Hypothalamus (tissue), 51 donors: ENCODE measurements at places on chromosomes 1 and 21.

GRCh38 chr1:181179987-181180365 is 91.5 kb downstream of the IER5 start:
- DNase-seq, result peak; percentile 69

DNA sequence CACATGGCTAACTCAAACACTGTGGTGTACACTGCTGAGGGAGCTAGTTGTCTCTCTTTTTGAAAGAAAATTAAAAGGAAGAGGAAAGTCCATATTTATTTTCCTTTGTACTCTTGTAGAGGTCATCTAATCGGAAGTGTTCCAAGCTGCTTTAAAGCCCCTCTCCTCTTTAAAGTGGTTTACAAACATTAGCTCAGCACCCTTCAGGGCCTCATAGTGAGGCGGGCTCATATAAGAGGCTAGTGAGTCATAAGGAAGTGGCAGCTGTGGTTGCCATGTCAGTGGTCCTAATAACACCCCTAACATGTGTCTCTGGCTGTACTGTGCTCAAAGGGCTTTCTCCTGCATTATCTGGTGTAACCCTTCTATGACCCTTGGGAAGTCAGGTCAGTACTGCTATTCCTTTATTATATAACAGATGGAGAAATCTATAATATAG is 104.4 kb upstream of the SERBP1 start:
- no peak for DNase-seq

GRCh38 chr1:232440325-232441035 is 189.5 kb downstream of the SIPA1L2 start:
- no peak for DNase-seq

- DNase-seq, result no peak
These were observed 218.7 kb downstream of the DAB1 start for GRCh38 chr1:57204942-57205787.

- DNase-seq, result no peak
These were observed 25.0 kb upstream of the POU3F1 start for GRCh38 chr1:38071312-38072256.

- no peak for DNase-seq
These were observed 18.0 kb downstream of the KIAA2013 start for GRCh38 chr1:11908095-11908675.

DNA sequence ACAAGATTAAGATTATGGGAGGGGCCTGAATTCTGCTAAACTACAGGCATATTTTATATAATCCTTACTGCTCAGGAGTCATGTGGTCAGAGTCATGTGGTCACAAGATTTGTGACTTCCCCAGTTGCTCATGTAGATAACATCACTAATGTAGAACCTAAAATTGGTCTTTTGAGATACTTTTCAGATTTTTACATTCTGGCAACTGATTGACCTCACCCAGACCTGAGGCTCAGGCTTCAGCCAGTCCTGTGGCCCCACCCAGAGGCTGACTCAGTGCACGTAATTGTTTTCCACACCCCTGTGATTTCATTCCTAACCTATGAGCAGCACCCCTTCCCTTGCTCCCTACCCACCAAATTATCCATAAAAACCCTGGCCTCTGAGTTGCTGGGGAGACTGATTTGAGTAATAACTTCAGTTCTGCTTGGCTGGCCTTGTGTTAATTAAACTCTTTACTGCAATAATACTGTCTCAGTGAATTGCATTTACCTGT is 41.7 kb upstream of the ZNF326 start:
- DNase-seq, result no peak

GRCh38 chr1:177959811-177960515 is 9.9 kb downstream of the SEC16B start:
- no peak for DNase-seq

DNA sequence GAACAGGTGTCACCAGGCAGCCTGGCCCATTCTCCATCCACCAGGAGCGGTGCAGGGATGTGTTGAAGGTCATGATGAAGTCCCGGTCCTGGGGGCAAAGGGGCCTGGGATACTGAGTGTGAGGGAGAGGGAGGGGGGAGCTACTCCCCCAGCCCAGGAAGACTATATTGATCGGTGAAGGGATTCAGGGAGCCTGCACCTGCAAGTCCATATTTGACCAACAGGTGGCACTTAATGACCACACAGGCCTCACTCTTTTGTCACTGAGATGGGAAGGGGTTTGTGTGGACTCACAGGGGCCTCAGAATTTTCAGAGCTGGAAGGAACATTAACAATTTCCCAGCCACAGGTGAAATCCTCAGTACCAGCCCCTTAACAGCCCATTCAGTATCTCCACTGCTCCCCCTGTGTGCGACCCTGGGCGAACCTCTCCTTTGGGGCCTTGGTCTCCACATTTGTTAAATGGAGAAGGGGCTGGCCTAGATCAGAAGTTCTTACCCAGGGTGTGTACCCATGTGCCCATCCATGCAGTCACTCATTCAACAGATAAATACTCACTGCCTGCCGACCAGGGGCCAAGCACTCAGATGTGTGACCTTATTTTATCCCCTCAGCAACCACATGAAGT is 55.6 kb downstream of the NKAIN1 start:
- peak; percentile 13 for DNase-seq

GRCh38 chr1:68346188-68346808 is 103.5 kb downstream of the RPE65 start:
- no peak for DNase-seq

DNA sequence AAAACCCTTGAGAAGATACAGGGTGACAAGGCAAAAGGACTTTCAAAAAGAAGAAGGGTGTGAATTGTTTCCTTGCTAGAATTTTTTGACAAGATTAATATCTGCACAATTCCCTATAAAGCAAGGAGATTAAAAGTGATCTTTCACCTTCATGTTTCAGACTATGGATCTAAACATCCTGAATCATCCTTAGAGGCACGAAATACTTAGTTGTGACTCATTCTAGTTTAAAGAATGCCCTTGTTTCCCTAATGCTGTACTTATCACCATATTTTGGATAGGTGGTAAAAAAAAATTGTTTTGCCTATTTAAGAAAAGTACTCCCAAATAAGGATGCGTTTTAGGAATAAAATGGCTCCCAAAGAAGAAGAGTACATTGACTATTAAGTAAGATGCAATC is 415.1 kb downstream of the LRRIQ3 start:
- no peak for DNase-seq

DNA sequence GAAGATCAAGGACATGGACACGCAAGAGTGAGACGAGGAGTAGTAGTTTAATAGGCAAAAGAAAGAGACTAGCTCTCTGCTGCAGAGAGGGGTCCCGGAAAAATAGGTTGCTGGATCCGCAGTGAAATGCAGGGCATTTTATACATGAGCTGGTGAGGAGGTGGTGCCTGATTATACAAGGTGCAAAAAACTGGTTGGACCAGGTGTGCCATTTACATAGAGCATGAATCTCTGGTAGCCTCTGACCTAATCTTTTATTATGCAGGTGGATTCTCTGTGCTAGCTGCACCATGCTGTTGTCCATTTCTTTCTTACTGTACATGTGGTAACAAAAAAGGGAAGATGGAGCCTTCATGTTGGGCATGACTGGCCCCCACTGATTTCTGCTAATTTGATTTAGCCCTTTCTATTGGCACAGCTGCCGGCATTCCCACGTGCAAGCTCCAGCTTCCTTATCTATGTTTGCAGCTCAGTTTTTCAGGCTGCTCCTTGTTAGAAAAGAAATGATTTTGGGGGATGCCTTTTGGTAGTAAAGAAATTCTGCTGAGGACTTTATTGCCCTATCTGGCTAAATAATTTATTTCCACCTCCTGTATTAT is 548.1 kb downstream of the BRINP3 start:
- DNase-seq, result no peak

DNA sequence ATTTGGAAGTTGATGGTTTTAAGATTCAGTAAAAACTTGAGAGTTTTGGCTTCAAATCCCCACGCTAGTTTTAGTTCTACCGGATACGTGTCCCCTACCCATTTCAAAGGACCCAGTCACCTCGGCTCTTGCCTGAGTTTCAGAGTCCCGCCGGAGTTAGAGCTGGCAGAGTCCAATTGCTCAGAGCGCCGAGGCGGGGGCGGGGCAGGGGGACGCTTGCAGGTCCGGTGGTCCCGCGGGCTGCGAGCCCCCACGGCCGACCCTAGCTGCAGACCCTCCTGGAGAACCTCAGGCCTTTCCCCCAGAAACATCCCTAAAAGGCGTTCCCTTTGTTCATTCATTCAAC is 765 bp upstream of the VPS45 start:
- peak; percentile 65 for DNase-seq

- DNase-seq, result no peak
These were observed 28.6 kb upstream of the PLCH2 start for GRCh38 chr1:2447276-2448097.

- DNase-seq, result no peak
These were observed 2.6 kb upstream of the THEMIS2 start for GRCh38 chr1:27869719-27870085.

DNA sequence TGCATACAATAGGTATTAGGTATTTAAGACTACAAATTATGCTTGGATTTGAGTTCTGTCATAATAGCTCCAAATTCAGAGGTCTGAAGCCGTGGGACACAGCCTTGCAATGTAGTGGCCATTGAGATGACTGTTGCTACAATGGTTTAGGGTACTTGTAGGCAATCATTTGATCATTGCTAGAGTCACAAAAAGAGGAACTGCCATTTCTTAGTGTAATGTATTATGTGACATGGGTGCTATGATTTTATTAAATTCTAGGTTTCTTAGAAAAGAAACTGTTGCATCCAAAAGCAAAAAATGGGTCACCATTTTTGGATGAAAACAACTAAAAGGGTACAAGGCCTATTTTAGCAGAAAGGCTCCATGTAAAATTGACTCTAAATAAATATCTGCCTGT is 129.9 kb upstream of the ZNF644 start:
- no peak for DNase-seq

DNA sequence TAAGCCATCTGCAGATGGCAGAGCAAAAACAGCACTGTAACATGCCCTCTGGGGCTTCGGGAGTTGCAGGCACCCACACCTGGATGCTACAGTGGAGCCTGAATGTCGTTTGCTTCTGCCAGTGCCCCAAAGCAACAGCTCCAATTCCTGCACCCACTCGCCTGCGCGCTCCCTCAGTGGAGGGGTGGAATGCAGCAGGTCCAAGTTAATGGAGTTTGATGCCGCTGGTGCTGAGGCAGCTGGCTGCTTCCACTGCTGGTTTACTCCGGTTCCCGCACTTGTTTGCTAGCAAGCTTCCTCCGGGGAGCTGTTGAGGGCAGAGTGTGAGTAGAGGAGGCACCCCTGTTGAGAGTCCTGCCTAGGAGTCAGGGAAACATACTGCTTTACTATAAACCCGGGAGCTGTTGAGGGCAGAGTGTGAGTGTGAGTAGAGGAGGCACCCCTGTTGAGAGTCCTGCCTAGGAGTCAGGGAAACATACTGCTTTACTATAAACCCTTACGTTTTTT is 584.0 kb upstream of the TMPRSS15 start:
- no peak for DNase-seq

GRCh38 chr21:27001526-27001925 is 34.6 kb upstream of the ADAMTS5 start:
- no peak for DNase-seq

GRCh38 chr1:11977625-11978024 is 2.6 kb upstream of the MFN2 start:
- DNase-seq, result no peak

- no peak for DNase-seq
These were observed 76.7 kb upstream of the RUNX3 start for GRCh38 chr1:25006770-25007169.

- DNase-seq, result no peak
These were observed 49.4 kb upstream of the FASLG start for GRCh38 chr1:172609528-172609927.

DNA sequence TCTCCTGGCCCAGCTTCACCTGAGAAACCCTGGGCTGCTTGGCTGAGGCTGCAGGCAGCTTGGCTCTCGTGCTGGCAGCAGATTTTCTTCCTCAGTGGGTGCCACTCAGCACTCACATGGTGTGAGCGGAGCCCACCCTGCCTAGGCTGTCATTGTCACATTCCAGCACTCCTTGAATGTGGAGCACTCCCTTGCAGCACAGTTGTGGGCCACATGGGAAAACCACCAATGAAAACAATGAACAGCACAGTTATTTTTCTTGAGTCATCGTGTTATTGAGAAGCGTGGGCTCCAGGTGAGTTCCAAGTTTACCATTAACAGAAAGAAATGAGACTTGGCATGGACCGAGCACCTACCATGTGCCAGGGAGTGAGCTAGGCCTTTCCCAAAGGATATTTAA is 27.2 kb upstream of the TRIM67 start:
- no peak for DNase-seq

GRCh38 chr21:45995686-45996179 is 14.2 kb downstream of the COL6A1 start:
- DNase-seq, result no peak

DNA sequence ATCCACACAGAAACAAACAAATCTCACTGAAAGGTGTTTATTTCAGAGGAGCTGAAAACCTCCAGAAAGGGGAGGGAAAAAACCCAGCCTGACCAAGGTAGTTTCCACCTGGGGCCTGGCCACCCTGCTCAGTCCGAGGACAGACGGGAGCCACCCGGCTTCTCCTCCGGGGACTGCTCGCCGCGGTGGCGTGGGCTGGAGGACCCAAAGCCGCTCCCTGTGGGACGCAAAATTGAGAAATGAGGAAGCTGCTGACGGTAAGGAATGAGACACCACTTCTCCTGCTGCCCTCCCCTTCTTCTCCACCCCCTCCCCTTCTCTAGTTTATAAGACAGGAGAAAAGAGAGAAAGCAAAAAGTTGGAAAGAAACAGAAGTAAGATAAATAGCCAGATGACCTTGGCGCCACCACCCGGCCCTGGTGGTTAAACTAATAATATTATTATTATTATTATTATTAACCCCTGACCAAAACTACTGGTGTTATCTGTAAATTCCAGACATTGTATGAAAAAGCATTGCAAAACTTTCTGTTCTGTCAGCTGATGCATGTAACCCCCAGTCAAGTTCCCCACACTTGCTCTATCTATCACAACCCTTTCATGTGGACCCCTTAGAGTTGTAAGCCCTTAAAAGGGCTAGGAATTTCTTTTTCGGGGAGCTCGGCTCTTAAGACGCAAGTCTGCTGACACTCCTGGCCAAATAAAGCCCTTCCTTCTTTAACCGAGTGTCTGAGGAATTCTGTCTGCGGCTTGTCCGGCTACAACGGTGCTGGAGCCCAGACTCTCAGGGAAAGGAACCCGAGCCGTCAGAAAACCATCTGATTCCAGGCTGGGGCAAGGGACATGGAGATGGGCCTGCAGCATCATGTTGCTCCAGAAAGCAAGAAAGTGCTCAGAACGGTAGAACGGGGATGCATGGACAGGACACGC is 12.5 kb downstream of the ITGB2 start:
- no peak for DNase-seq

GRCh38 chr1:197429372-197429771 is 161.3 kb downstream of the CRB1 start:
- no peak for DNase-seq

- DNase-seq, result no peak
These were observed 39.0 kb upstream of the ATG4C start for GRCh38 chr1:62744611-62745577.

DNA sequence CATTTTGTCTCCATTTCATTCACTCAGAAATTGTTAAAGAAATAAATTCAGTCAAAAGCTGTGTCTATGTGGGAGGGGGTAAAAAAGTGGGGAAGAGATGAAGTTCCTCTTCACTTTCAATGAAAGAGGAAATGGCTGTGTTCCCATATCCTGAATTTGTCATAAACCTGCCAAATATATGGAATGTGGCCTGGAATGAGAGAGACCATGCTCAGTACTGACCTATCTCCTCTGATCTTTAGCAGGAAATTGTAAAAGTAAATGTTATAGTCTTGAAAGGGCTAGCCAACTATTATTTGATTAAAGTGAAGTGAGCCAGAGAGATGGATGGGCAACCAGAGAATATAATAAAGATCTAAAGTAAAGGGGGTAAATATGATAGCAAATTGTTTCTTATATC is 130.3 kb upstream of the C21orf91 start:
- no peak for DNase-seq

GRCh38 chr21:36171741-36172331 is 15.2 kb downstream of the DOP1B start:
- DNase-seq, result no peak
